Umbilical cord (tissue), 2 donors: ENCODE measurements at places on chromosomes 2 and 18. TPM values are rescaled to one million over a fixed set of nuclear protein-coding genes. Genes with fewer than 3 reads are reported as not detected.
A peak's percentile ranks its signal among the peaks of the same experiment; 100 is the strongest.

The UBE2E3 gene
- total RNA-seq: 63.8 TPM

The IL36RN gene
- 6.0 TPM for total RNA-seq

The COL3A1 gene
- 35,960 TPM for total RNA-seq

- no peak for DNase-seq
Observed at GRCh38 chr2:15788830-15789229, 151.5 kb upstream of the MYCN start.

- DNase-seq: no peak
Observed at GRCh38 chr2:219562049-219563020, 9.0 kb downstream of the OBSL1 start.

- DNase-seq: no peak
Observed at GRCh38 chr18:79405019-79405780, 9.5 kb downstream of the NFATC1 start.

The UGT1A4 gene
- not detected for total RNA-seq

DNA sequence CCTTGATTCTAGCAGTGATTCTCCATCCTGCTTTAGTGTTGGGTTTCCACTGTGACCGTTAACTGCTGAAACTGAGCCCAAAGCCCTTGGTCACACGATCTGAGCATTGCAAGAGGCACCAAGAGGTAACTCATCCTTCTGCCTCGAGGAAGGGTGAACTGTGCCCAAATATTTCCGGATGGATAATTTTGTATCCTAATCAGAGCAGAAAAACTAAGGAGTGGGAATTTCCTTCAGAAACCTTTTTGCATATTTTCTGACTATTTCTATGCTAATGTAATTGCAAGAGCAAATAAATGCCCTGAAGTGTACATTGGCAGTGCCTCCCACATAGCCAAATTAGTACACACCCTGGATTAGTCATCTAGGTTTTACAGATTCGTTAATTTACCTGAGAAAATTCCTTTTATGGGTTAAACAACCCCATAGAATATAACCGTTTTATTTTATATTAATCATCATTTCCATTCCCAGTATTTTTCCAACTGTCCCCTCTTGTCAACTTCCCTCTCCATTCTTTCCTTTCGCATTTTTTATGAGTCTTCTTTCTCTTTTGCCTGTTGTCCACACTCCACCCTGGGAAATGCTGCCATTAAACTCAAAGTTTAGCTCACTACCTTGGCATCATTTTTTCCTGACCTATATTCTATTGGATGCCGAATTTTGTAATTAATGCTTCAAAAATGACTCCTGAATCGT lies 31.7 kb upstream of the COBLL1 start:
- no peak for DNase-seq

DNA sequence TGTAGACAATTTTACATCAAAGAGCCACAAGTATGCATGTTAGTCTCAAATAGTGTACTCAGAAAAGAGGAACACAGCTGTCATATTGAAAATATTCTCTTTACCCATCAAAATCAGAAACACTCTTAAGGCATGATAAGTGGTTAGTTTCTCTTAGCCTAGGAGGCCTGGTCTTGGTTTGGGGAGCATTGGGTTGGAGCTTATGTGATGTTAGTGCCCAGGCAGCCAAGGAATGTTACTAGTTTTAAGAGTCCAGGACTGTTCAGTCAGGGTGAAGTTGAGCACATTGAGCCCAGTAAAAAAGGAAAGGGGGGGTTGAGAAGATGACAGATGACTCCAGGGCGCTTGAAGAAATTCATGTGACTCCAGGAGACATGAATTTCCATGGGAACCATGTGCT lies 340.6 kb downstream of the HRH4 start:
- no peak for DNase-seq

DNA sequence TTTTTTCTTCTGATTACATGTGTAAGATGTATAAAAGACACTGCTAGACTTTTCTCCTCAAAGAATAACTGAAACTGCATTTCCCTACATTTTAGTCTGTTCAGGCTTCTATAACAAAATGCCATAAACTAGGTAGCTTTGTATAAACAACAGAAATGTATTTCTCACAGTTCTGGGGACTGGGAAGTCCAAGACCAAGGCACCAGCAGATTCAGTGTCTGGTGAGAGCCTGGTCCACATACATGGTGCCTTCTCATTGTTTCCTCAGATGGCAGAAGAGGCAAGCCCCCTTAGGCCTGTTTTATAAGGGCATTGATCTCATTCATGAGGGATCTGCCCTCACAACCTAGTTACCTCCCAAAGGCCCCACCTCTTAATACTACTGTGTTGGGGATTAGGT lies 71.5 kb downstream of the MAPRE2 start:
- no peak for DNase-seq

The AMER3 gene
- total RNA-seq: 1.2 TPM

DNA sequence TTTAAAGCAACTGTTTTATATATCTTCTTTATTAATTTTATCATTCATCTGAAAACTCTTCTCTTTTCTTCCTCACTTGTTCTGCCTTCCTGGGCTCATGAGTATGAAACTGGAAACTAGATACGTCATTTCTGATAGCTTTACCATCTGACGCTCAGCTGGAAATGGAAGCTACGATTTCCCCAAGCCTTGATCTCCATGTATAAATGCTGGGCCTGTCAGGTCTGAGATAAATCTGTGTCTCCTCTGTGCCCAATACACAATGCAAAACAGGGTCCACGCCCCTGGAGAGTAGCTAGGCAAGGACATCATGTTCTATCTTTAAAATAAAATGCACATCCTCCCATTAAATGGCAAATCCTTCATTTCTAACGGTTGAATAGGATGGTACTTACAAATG lies 238.4 kb downstream of the AFF3 start:
- no peak for DNase-seq

GRCh38 chr2:168583064-168583709 lies 127.1 kb downstream of the CERS6 start:
- DNase-seq: no peak

- no peak for DNase-seq
Observed at GRCh38 chr2:238320648-238321281, 447 bp downstream of the TRAF3IP1 start.

DNA sequence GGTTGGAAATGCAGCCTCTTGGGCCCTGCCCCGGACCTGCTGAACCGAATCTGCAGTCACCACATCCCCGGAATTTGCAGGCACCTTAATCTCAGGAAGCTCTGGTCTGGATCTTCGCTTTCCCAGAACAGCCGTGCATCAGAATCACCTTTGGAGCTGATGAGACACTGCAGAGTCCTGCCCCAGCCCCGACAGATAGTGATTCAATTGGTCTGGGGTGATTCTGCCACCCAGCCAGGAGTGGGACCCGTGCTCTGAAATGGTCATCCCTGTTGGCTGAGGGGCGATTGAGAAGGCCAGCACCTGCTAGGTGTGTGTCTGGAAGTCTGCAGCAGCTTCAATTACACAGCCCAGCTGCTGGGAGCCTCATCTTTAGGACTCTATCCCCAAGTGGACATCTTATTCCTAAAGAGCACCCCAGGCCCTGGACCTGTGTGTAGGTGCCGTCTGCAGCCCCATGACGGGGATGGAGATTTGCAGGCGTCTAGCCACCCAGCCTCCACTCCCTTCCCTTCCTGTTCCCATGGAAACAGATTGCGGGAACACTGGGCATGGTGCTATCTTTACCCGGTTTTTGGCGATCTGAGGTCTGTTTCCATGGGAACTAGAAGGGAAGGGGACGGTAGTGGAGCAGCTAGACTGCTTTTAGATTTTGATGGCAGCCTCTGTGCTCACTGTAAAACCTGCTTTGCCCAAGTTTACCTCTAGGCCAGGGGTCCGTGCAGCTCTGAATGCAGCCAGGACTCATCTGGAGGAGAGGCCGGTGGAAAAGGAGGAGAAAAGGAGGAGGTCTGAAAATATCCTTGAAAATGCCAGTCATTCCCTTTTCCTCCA lies 156.1 kb downstream of the LDLRAD4 start:
- peak; percentile 34 for DNase-seq

- no peak for DNase-seq
Observed at GRCh38 chr2:188303363-188304031, 11.8 kb downstream of the GULP1 start.

The LRRTM4 gene
- 4.6 TPM for total RNA-seq

The RABL2A gene
- 14.9 TPM for total RNA-seq

DNA sequence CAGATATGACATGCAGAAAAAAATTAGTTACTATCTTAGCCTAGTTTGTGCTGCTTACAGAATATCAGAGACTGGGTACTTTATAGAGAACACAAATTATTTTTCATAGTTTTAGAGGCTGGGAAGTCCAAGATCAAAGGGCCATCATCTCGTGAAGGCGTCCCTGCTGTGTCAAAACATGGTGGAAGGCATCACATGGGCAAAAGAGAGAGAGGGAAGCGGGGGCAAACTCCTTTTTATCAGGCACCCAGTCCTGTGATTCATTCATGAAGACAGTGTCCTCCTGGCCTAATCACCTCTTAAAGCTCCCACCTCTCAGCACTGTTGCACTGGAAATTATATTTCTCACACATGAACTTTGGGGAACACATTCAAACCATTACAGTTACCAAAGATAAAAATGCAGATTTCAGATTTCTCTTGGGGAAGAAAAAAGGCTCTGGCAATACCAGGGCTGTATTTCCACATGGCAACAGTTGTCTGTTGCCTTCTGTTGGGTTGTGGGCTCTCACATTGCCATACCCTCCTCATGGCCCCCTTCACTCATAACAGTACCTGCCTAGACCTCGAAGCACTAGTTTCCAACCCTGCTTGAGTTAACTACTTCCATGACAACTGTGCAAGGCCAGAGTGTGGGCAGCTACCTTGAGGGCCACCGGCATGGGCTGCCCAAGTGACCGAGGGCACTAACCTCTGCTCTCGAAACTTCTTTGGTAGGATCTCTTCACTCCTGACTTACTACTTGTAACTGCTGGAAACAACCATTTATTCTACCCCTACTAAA lies 2.7 kb upstream of the ACTR3 start:
- DNase-seq: no peak

DNA sequence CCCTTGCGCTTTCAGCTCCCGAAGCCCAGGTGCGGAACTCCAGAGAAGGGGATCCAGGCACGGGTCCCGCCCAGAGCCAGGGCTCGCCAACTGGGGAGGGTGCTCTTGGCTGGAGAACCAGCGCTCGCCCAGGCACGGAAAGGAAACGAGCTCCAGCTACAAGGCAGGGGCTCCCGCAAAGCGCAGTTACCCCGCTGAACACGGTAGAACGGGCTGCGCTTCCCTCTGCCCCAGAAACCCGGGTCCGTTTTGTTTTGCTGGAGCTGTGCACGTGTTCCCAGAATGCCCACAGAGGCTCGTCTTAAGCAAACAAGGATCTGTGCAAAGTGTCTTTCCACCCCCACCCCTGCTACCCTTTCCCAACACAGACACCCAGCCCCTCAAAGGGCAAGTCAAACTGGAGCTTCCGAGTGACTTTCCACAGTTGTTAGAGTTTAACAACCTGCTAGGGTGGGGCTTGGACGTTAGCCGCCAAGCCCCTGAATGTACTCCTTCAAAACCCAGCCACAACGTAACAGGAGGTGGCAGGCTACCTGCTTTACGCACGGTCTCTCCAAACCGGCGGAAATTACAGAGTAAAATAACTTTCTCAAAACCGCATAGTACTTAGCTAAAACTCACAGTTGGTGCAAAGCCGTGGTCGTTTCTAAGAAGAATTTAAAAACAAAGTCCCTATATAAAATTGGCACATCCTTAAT lies 775 bp downstream of the RNF125 start:
- DNase-seq: peak; percentile 22

- no peak for DNase-seq
Observed at GRCh38 chr2:216420367-216421101, 8.2 kb downstream of the SMARCAL1 start.

The ERBB4 gene
- 5.5 TPM for total RNA-seq

GRCh38 chr2:53752385-53752784 lies 15.2 kb upstream of the CHAC2 start:
- DNase-seq: peak; percentile 3

The PKDCC gene
- 93.2 TPM for total RNA-seq

DNA sequence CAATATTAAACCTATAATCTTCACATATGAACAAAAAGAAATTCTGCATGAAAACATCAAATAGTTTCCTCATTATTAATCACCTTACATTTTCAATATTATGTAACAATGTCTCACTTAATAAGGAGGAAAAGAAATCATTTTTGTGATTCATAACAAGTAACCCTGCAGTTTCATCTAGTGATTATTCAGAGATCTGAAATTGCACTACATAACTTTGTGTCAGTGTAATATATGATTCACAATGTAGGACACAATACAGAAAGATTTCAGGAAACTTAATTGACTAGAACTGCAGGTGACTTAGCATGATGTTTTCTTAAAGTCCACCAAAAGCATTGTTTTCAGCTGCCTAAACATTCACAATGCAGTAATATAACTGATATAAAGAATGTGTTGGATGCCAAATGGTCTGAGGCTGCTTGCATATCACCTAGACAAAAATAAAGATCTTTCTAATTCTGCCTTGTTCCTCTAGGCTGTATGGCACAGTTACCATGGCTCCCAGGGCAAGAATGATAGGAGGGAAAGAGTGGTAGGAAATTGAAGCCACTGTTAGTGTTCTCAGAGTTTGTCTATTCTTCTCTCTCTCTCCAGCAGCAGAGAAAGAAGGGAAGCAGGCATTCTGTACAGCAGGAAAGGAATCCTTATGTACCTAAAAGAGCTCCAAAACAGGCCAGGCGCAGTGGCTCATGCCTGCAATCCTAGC lies 366.6 kb downstream of the FSIP2 start:
- no peak for DNase-seq

DNA sequence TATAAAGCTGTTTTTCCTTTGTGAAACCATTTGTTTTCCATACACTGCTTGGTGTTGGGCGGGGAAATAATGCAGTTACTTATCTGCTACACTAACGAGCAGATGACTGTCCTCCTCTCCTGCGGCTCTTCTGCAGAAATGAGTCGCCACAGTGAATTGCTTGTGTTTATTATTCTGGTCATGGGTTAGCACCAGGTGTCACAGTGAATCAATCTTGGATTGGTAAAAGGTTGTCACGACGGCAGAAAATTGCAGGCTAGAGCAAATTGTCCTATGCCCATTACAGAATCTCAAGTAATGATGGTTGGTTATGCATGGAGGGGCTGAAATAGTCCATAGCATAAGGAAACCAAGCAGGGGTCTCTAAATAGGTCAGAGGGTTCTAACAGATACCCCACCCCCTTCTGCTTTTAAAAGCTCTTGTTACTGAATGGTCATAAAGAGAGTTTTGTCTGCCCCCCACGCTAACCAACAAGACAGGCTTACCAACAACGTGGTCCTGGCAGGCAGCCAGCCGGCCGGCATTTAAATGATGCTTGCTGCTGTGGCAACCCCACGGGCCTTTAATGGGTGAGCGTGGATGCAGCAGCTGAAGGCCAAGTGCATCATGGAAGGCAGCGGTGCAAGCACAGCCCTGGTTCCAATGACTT lies 29.5 kb downstream of the RAB31 start:
- no peak for DNase-seq

The PTPRN gene
- 5.5 TPM for total RNA-seq

The GAREM1 gene
- 5.1 TPM for total RNA-seq

The LIMS3 gene
- total RNA-seq: not detected

- no peak for DNase-seq
Observed at GRCh38 chr2:11814979-11815510, 68.6 kb downstream of the LPIN1 start.

The TUBA3E gene
- not detected for total RNA-seq

The MYO1B gene
- total RNA-seq: 51.0 TPM

The ALPI gene
- total RNA-seq: 2.9 TPM
